ENCODE measurements at places on chromosomes 1 and 21. TPM values are rescaled to one million over a fixed set of nuclear protein-coding genes. Genes with fewer than 3 reads are reported as not detected.

- no peak for DNase-seq
These were observed 7.1 kb upstream of the ANKRD65 start for GRCh38 chr1:1428174-1428573.

DNA sequence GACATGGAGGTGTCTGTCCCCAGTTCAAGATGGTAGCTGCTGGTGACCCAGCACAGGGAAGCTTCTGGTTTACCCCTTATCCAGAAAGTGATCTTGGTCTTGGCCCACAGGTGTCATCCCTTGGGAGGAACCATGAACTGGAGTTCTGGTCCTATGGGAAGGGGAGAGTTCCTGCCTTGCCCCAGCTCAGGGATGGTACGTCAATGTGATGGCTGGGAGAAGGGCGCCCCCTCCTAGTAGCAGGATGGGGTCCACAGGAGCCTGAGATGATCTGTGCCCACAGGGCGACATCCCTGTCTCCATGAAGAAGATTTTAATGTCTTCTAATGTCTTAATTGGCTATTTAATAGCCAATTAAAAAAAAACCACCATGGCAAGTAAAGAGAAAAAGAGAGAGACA, 249.8 kb downstream of the SIPA1L2 start:
- DNase-seq, result no peak

OR2G6 gene
- total RNA-seq, result not detected

MATN1 gene
- not detected for total RNA-seq
